Activated effector memory CD4-positive, alpha-beta T cell treated with anti-CD3 and anti-CD28 coated beads, Interleukin-2, amount 50 U/mL, for 16 hours (primary cell): ENCODE measurements at places on chromosomes 4 and X.

DNA sequence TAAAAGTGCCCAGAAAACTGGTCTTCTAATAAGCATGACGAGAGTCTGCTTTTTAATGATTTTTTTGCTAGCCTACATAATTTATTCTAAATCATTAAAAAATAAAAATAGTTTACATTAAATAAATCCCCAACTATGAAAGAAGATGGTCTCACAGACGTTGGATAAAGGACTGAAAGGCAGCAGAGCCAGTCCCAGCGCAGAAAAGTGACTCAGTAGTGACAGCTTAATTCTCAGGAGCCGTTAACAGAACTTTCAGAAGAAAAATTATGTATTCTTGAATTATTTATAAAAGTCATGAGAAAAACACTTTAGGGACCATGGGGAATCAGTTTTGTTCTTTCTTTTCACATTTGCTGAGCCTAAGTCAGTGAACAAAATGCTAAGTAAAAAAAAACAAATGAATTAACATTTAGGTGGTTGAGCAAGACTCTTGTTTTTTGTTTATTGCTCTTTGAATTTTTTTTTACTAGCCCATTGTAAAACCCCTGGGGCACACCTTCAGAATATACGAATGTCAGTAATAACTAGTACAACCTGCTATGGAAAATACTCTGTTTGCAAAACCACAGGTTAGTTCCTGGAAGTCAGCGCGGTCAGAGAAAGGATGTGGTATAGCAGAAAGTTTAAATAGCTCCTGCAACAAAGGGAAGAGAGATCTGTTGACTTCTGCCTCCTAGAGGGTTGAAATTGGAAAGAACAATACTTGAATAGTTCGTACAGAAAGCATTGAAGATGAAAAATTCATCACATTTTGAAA lies 50.4 kb upstream of the CCDC160 start:
- DNase-seq: peak; percentile 74

- no peak for DNase-seq
Observed at GRCh38 chrX:45070116-45071007, 130.3 kb downstream of the DIPK2B start.

GRCh38 chrX:110408949-110409588 lies 50.4 kb downstream of the RTL9 start:
- DNase-seq: no peak

DNA sequence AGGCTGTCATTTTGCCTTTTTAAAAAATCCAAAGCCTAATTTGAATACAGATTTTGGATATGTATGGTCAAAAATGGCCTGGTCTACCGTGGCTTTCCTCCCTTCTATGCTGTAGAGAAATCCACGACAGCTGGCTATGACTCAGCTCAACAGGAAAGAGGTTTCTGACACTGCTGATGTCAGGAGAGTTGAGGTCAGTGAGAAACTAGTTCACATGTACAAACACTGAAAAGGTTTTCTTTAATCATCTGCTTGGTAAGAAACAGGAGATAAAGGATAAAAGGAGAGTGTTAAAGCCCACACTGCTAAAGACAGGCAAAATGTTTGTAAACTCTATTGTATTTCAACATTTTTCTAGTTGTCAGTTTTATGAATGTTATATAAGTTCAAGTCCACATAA lies 113.9 kb downstream of the NYX start:
- peak; percentile 67 for DNase-seq

GRCh38 chr4:101651778-101652177 lies 138.8 kb upstream of the BANK1 start:
- DNase-seq: no peak
